CD4-positive, alpha-beta T cell treated with Interleukin-4 for 1 hour (primary cell): ENCODE measurements at places on chromosomes 5 and 9.

GRCh38 chr5:115985802-115986757 is 23.8 kb downstream of the LVRN start:
- no peak for DNase-seq

- no peak for DNase-seq
Measured at GRCh38 chr9:73093740-73094379, 57.8 kb upstream of the ANXA1 start.

GRCh38 chr5:97846643-97847042 is 663.6 kb upstream of the RIOK2 start:
- no peak for DNase-seq

DNA sequence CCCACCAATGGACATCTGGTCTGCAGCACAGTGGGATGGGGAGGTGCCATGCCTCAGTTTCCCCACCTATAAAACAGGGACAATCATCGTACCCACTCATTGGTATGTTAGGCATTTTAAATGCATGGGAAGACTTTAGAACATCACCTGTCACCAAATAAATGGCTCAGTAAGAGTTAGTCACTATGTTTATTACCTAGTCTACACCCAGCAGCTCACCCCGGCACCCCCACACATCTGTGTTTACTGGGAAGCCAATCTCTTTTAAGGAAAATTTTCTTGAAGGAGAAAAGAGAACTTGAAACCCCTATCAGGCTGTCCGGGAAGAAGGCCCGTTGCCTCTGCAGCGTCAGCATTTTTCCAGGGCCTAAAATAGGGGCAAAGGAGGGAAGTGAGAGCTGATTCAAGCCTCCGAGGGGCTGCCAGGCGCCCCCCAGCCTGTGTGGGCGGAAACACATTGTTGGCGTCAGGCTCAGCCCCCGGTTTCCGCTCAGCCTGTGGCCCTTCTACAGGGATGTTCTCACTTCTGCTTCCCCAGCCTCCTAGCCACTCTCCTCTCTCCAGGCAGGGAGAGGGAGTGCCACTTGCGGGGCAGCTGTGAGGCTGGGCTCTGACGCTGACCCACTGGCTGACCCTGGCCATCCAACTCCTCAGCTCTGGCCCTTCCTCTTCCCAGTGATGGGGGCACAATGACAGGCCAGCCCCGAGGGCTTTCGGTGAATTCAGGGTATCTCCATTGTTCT is 4.6 kb downstream of the CSF1R start:
- DNase-seq: peak; percentile 46

DNA sequence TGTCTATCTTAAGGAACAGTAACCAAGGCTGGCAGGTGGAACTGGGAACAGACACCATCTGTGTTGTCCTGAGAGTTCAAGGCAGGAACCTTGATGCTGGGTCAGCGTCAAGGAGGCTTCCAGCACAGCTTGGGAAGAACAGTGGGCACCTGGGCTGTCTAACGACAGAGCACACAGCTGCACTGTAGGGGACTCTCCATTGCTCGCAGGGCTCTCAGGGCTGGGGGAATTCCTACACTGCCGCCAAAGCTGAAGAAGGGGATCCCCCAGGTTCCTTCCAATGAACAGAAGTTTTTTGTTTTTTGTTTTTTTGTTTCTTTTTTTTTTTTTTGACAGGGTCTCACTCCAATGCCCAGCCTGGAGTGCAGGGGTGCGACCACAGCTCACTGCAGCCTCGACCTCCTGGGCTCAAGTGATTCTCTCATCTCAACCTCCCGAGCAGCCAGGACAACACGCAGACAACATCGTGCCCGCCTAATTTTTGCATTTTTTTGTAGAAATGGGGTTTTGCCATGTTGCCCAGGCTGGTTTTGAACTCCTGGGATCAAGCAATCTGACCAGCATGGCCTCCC is 81.9 kb downstream of the PTPN3 start:
- no peak for DNase-seq

DNA sequence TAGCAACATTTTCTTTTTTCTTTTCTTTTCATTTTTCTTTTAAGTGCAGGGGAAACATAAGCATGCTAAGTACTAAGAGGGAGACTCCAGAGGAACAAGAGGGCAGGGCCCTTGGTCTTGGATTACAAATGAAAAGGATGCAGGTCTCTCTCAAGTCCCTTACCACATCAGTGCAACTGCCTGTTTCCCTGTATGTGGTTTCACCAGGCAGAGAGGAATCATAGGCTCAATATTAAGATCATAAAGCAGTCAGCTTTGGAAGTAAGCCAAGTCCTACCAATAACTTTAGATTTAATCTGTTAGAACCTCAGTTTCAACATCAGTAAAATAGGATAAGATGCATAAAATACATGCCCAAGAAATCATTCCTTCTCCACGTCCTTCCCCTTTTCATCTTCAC is 422.7 kb upstream of the PAPPA start:
- no peak for DNase-seq

DNA sequence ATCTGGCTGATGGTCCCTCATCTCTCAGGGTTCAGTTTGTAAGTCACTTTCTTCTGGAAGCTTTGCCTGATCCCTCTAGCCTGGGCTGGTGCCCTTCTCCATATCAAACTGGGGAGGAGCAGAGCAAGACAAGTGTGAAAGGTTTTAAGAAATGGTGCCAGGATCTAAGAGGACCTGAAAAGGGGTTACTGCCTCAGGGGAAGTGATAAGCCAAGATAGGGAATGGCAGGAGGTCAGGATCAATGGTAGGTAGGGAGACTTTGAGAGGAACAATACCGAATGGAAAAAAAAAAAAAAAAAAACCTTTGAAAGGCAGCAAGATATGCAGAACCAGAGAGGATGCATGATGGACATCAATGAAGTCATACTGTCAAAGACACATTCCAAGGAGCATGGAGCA is 67.5 kb upstream of the TLR4 start:
- DNase-seq: no peak

GRCh38 chr9:72871685-72872084 is 81.2 kb downstream of the ALDH1A1 start:
- no peak for DNase-seq

DNA sequence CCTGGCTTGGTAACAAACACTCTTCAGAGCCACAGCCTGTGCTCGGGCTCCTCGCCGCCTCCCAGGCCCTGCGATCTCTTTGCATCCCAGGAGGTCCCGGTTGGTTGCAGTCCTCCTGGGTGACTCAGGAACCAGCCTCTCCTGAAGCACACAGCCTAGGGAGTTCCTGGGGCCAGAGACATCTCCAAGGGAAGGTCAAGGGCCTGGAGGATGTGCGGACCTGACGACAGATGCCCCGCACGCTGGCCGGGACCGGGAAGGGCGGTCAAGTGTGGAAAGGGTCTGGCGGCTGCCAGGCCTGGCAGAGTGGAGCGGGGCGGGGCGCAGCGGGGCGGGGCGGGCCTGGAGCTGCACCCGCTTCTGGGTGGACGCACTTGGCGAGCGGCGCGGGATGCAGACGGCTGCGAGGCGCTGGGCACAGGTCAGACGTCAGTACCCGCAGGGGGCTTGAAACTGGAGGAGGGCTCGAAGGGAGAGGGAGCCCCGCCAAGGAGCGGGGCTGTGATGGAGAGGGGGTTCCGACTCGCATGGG is 45.0 kb upstream of the PRSS3 start:
- DNase-seq: no peak

GRCh38 chr5:10668697-10669096 is 92.3 kb downstream of the DAP start:
- DNase-seq: no peak

DNA sequence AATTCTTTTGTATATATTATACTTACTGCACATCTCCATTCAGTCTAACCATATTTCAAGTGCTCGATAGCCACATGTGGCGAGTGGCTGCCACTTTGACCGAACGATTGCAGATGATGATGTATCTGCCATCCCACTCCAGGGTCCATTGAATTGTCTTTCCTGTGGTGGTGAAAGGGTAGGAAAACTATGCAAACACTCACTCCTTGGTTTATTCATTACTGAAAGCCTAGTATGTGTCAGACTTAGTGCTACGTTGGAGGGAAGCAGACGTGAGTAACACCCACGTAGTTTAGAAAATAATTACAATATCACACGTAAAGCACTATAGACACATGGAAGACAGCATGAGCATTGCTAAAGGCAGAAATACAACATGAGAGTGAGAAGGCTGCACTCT is 353.7 kb downstream of the CSNK1G3 start:
- no peak for DNase-seq
